ENCODE measurements at places on chromosomes 1 and 21.
A peak's percentile ranks its signal among the peaks of the same experiment; 100 is the strongest.

GRCh38 chr1:58902830-58903513 is 119.1 kb upstream of the JUN start:
- DNase-seq: no peak

GRCh38 chr1:14948112-14948652 is 205.4 kb upstream of the TMEM51 start:
- DNase-seq: no peak

DNA sequence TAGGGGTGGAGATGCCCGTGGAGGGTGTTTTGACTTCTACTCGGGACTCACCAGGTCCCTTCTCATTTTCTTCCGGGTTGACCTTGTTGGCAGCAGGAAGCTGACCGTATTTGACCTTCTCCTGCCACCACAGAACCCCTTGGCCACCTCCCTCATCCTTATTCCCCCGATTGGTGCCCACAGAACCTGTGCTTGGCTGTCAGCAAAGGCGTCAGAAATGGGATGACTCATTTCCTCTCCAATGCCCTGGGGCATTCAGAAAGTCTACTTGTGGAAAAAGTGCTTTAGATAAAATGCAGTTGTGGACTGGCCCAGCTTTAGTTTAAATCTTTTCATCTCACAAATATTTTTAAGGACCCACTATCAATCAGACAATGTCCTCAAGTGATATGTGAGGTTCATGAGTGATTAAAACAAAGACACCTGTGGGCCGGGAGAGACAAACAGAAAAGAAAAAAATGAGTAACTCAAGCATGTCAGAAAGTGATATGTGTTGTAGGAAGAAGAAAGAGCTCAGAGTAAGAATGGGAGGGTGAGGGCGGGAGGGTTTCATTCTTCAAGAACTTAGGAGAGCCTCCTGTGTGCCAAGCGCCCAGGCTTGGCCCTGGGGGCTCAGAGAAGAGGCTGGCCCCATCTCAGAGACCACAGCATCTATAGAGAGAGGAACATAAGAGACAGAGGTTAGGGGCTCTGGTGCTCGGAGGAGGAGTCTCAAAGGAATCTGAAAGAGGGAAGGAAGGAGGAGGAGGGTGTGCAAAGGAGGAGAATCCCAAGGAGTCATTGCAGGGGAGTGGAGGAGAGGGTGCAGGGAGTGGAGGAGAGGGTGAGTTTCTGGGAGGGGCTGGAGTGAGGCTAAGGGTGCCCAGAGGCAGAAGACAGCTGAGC is 221.6 kb upstream of the VAMP3 start:
- no peak for DNase-seq

- DNase-seq: no peak
These were observed 83.1 kb downstream of the DESI2 start for GRCh38 chr1:244735876-244736561.

- no peak for DNase-seq
These were observed 29.4 kb upstream of the USP24 start for GRCh38 chr1:55244476-55245099.

- no peak for DNase-seq
These were observed 74.9 kb downstream of the MIS18A start for GRCh38 chr21:32203877-32204480.

DNA sequence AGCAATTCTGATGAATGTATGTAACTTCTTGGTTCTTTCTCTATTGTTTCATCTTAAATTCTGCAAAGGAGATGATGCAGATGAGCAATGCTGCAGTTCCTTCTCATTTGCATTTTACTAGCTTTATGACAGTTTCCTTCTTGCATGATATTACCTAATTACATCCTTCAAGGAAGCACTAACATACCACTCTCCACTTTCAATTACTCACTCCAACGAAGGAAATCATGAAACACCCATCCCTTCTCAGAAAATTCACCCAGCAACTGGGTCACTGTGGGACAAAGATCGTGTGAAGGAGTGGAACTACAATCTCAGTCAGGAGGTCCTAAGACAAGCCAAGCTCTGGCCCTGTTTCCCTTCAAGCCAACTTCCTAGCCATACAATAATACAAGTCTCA is 142.3 kb downstream of the CHD1L start:
- no peak for DNase-seq

DNA sequence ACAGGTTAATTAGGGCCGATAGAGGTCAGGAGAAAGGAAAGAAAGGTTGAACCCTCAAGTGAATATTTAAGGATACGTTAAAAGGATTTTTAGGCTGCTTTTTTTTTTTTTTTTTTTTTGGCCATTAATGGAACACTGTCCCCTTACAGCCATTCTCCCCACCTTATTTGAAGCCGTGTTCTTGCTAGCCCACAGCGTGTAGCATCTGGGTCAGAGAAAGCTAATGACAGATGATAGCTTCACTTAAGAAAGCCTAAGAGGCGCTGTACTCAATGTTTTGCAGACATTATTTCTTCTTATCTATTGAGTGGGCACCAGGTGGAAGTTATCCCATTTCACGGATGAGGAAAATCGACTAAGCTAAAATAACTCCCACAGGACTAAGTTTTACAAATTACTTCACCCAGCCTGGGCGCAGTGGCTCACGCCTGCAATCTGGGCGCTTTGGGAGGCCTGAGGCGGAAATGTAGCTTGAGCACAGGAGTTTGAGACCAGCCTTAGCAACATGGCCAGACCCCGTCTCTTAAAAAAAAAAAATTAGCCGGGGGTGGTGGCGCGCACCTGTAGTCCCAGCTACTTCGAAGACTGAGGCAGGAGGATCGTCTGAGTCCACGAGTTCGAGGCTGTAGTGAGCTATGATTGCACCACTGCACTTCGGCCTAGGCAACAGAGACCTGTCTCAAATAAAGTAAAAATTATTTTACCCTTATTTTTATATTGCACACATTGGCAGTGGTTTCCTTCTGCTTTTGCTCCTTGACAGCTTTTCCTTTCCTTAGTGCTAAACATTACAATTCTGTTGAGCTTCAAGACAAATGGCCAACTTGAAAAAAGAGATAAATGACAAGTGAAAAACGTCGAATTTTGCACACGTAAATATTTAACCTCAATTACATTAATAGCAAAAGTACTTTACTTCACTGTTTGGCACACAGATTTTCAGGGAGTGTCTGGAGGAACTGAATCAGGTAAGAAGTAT is 1.1 kb upstream of the PHTF1 start:
- peak; percentile 4 for DNase-seq

DNA sequence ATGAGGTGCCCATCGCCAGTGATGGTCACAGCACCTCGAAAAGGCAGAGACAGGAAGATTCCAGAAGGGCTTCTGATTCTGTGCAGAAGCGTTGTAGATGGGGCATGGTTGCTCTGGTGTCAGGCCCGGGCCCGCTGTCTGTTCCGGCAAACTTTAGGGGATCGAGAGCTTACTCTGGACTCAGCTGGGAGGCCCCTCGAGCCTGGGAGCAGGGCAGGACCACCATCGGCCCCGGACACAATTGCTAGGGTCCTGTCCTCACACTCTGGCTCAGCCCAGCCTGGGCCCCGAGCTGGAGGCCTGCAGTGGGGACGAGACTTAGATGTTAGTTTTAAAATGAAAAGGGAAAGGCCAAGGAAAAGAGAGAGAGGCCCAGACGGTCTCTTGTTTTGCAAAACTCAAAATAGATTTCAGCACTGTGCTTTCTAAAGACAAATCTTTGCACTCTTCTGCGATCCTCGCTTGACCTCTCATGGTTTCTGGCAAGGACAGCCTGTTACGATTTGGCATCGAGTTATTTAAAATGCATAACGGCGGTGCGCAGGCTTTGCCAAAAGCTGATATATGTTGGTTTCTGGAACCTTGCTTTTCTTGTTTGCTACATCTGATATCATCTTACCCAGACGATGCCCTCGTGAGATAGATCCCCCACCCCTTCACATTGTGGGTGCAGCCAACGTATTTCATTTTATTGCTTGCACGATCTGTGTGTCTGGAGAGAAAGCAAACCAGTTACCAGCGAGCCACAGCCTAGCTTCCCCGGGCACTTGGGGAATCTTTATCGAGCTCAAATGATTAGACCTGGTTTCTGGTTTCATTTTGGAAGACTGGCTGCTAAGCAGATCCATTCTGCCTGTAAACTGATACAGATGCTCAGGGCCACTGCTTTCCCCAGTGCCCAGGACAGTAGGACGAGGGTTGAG is 58.0 kb downstream of the PRDM16 start:
- DNase-seq: no peak

DNA sequence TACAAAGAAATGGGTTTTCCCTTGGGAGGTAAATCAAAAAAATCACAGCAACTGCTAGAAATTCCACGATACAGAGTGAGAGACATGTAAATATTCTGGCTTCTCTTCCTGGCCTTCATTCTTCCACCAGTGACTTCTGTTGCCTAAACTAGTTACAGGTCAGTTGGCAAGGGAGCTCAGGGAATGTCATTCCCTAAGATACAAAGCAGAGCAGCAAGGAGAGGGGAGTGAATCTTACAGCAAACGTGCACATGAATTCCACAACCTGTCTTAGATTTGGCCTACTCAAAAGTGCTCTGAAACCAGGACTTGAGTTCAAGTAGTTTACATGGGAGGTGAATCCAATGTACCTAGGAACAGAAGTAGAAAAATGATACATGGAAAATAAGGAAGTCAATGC is 445.3 kb upstream of the LRRC7 start:
- no peak for DNase-seq

DNA sequence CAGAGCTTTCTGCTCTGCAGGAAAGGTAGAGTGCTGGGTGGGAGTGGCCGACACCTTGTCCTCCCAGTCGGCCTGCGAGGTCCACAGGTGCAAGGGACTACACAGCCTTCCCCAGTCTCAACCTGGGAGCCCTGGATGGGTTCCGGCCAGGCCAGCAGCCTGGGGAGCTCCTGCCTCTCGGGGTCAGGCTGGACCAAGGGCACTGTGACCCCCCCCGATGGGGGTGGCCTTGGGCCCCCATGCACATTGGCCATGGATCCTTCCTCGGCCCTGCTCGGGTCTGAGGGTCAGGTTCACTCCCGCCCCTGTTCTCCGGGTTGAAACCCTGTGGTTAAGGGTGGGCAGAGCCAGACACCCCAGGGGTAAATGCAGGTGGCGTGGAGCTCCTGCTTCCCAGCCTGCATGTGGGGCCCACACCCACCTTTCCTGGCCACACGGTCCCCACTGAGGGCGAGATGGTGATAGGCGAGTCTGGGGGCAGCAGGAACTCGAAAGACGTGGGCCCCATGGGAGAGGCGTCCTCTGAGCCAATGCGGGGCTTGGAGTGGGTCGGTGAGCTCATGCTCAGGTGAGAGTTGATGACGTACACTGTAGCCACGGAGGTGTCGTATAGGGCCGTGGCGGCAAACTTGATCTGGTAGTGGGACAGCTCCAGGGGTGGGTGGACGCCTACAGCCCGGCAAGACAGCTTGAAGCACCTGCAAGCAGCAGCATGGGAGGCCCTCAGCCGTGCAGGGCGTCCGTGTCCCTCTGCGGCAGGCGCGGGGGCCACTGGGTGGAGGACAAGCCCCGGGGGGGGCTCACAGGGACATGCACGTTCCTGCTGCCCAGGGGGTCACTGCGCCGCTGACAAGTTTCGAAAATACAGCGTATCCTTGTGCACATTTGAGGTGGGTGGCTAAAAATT is 10.8 kb upstream of the TMEM52 start:
- DNase-seq: no peak

DNA sequence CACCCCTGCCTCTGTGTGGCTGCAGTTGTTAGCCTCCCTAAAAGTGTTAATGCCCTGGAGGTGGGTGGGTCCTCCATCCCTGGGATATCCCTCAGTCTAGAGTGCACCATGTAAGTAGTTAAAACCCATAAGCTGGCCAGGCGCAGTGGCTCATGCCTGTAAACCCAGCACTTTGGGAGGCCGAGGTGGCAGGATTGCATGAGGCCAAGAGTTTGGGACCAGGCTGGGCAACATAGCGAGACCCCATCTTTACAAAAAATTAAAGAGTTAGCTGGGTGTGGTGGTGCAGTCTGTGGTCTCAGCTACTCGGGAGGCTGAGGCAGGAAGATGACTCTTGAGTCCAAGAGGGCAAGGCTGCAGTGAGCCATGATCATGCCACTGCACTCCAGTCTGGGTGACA is 10.3 kb downstream of the MYOC start:
- DNase-seq: no peak

- DNase-seq: no peak
These were observed 141.4 kb downstream of the PEX14 start for GRCh38 chr1:10615932-10616671.

DNA sequence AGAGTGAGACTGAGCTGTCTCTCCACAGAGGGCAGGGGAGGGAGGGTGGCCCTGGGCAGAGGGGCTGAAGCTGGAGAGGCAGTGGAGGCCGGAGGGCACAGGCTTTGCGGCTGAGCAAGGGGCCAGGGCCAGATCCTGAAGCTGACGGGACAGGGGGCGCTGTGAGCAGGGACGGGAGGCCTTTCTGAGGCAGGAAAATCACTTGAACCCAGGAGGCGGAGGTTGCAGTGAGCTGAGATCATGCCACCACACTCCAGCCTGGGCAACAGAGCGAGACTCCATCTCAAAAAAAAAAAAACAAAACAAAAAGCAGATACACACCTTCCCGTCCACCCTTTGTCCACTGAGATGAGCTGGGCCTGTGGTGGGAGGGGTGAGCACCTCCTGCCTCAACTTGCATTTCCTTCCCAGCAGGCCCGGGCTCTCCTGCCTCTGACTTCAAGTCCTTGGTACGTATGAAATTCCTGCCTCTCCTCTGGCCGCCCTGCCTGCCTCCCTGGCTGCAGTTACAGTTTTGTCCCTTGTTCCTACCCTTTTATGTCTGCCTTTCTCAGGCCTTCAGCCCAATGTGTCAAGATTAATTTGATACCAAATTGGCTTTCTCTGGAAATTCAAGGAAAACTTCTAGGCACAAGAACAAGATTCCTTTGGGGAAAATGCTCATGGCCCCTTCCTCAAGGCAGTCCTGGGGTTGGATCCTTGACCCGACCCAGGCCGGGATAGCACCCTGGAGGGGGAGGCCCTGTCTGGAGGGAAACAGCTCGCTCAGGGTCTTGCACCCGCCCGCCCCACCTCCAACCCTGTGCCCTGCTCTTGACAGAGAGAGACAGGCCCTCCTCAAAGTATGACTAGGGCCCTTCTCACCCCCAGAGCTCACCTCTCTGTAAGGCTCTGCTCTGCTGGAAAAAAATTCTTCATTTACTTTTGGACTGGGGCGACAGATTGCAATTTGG is 11.2 kb upstream of the ADAMTSL4 start:
- DNase-seq: no peak

DNA sequence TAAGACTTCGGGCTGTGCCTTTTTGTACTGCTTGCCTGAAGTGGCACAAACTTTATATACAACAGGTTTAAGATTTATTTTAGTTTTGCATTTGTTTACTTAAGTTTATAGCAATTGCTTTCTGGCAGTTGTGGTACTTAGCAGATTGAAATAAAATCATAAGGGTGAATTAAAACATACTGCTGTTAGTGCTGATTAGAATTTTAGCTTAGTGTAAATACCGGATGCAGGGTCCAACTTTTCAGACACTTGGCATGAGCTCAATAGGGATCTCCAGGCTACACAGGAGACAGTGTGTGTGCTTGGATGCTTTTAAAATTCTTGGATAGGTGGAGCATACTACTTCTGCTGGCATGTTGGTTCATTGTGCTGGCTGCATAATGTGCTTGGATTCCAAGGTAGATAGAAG is 159.6 kb downstream of the NFIA start:
- no peak for DNase-seq
